ENCODE measurements at places on chromosomes 2 and 18.

DNA sequence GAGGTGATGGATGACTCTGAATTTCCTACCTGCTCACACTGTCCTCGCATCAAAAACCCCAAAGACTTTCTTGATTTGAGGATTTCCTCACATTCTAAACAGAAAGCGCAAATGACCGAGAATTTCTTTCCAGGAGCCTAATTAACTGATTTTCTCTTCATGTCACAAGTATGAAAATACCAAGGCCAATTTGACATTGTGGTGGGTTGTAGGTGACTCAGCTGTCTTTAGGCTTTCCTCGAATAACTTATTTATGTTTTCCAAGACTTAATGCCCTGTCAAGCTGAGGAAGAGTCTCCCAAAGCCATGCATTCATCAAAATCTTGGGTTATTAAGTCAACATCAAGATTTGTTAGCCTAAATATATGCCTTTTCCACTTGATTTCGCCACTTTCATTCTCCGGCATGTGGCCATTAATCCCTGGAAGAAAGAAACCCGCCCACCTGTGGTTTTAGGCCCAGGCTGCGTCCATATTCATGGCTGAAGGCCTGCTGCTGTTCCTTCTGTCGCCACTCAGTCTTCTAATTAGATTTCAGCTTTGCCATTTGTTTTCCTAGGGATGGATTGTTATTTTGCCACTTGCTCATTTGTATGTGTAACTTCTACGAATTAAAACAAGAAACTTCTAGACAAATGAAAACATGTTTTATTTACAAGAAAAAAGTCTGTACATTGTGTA, 84.9 kb downstream of the ST6GAL2 start:
- no peak for DNase-seq

DNA sequence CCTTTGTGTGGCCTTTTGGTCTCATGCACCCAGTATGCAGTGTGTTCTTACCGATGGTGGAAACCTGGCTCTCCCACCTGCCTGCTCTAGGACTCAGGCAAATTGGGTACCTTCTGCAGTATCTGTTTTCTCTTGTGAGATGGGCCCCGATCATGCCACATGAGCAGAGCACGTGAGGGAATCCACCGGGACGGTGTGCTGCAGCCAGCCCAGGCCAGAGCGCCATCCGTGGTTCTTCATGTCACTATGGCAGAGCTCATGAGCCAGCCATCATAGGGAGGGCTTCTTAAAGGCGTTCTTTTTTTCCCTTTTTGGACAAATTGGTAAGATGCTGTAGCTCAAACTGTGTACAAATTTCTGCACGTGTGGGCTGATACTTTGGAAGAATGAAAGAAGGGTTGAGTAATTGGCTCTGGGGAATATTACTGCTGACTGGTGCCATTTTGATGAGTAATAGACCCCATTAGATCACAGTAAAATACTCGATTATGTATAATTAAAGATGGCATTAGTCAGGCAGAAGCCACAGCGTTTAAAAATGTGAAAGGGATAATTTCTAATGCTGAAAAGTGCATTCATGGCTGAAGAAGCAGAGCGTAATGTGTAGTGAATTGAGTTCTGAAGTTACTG, 19.2 kb downstream of the SH3RF3 start:
- DNase-seq, result no peak

DNA sequence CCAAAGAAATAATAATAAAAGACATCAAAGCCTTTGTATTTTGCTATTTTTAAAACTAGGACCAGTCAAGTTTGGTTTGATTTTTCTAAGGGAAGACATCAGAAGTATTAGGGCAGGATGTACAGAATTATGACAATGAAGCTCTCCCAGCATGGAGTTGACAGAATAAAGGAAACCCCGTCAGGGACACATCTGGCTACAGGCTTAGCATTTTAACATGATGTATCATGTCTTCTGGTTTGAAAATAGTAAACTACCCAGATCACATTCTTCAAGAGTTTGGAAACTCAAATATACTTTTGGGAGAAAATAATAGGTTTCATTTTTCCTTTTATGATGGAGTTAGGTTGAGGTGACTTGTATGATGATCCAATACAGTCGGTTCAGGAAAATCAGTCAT, 552.0 kb upstream of the CDH2 start:
- DNase-seq, result no peak

DNA sequence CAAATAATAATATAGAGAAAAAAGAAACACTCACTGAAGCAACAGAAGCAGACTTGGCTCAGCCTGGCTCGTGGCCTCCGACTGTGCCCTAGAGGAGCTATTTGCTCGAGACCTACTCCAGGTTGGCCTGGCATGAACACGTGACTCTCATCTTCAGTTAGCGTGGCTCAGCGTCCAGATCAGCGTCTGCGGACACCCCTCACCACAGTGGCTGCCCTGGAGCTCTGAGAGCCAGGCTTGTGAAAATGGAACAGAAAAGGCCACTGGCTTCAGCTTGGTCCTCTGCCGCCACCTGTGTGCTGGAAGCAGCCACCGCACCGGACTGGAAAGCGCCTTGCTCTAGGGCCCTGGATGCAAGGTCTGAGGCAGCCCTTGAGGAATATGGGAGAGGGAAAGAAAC, 1184.0 kb upstream of the GYPC start:
- no peak for DNase-seq

GRCh38 chr2:124485659-124486058, 460.6 kb downstream of the CNTNAP5 start:
- no peak for DNase-seq

GRCh38 chr2:241237949-241238371, 49.5 kb downstream of the ANO7 start:
- no peak for DNase-seq

GRCh38 chr18:80104364-80104779, 4.7 kb upstream of the ADNP2 start:
- DNase-seq, result no peak

DNA sequence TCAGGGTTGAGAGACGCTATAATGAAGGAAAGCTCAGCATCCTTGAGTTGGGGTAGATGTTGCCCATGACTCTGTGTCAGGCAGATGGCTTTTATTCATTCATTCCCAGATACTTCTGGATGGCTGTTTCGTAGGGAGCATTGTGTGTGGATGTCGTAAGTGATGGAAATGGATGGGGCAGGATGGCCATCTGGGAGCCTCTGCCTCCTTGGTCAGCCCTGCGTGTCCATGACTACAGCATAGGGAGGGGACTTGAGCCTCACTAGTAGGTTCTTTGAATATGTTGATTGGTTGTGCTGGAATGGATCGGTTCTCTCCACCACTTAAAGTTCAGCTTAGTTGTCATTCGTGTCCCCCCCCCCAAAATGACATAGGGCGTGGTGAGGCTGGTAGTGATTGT, 44.9 kb downstream of the TGOLN2 start:
- DNase-seq, result no peak

DNA sequence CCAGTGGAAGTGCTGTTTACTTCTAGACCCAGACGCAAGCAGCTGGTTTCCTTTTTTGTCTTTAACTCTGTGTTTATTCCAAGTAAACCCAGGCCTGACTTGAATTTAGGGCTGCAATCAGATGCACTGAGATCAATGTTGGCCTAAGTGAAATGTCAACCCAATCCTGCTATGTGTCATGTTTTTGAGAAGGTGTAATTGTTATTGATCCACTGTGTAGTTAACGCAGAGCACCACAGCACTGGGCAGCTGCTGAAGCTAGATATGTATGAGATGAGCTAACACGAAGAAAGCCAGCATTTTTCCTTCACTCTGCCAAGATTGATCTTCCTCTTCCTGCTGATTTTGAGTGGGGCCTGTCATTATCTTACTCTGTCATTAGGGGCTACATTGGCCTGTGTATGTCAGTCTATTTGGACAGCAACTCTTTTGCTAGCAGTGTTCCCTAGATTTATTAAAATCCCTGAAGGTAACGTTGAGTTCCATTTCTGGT, 18.9 kb upstream of the DLX1 start:
- no peak for DNase-seq

DNA sequence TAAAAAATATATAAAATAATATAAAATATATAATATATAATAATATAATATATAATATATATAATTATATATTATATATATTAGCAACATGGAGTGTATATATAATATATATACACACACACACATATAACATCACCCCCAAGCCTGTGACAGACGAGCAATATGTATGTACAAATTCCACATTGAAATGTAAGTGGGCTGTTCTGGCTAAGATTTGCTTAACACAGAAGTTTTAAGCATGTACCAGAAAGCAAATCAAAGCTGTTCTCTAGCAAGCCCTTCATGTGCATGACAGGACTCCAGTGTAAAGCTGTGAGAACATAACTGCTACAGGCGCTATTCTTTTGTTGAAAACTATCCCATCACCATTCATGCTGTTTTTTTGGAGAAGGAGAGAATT, 261.7 kb upstream of the TNP1 start:
- DNase-seq, result no peak

DNA sequence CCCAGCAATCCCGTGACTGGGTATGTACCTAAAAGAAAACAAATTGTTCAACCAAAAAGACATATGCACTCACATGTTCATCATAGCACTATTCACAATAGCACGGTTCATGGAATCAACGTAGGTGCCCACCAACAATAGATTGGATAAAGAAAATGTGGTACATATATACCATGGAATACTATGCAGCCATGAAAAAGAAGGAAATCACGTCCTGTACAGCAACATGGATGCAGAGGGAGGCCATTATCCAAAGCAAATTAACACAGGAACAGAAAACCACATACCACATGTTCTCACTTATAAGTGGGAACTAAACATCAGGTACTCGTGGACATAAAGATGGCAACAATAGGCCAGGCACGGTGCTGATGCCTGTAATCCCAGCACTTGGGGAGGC, 207.9 kb upstream of the TNP1 start:
- DNase-seq, result no peak

DNA sequence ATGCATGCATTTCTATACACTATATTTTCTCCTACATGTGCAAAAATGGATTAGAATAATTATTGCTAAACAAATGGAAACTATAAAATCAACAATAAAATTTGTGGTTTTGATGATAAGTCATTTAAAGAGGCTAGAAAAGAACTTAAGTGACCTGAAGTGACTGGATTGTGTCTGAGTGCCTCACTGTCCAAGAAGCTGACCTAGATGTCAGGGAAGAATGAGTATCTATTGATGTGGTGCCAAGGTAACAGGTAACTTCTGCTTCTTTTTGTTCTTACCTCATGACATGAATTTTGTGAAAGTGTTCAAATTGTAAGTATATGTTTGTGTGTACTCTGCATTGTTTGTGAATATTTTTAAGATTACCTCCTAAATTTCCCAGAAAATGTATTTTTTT, 1623.9 kb upstream of the ACVR2A start:
- no peak for DNase-seq

DNA sequence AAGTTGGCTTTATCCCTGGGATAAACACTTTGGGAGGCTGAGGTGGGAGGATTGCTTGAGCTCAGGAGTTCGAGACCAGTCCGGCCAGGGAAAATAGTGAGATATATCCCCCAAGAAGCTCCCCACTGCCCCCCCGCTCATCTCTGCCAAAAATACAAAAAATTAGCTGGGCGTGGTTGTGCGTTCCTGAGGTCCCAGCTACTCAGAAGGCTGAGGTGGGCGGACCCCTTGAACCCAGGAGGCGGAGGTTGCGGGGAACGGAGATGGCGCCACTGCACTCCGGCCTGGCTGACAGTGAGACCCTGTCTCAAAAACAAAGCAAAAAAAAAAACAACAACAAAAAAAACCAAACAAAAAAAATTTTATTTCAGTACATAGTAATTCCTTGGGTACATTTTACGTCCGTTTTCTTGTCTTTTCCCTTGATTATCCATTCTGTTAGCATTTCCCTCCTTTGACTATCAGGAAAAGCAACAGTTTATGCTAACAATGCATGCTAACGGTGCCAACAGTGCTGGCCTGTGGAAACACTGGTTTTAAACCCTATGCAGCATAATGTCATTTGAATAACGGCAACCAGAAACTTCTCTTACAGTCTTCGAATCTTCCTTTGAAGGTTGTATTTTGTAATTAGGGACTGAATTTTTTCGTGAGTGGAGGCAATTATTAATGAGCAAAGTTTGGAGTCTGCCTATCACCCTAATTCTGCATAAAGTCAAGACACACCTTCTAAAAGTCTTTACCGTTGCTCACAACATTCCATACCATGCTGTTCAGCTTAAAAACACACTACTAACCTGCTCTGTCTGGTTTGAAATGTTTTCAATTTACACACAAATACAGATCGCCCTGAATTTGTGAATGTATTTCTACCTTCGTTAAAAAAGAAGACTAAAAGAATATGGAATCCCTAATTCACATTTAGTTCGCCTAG, 721 bp upstream of the MIB1 start:
- DNase-seq, result no peak

DNA sequence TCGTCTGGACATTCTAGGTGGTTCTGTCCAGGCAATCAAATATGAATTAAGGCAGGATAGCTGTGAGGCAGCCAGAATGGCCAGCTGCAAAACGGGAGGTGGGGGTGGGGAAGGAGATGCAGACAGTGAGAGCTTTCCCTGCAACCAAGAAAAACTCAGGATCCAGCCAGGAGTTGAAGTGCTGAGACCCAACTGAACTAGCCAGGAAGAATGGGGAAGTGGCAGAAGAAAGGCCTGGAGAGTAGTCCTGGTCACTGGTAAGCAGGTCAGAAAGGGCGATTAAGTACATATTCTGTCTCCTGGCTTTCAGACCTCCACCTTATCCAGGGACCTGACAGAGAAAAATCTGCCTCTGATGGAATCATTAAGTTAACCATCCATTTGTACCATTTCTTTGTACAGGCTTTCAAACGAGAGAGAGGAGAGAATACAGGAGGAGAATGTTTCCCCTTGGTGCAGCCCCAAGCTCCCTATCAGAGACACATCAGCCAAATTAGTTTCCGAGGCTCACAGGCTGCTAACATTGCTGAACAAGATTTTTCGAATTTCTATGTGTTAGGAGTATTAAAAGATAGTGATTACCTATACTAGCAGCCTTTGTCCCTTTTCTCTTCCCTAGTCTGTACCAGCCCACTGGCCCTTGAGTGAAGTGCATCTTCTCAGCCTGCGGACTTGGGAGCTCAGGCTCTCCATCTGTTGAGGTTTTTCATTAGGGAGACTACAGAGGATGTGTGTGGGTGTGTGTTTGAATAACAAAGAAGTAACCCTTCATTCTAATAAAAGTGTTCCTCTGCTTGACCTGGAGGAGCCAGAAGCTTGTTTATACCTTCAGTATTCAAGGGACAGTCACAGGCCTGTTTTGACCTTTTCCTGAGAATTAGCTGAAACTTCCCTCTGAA, 12.5 kb upstream of the HOXD1 start:
- no peak for DNase-seq

DNA sequence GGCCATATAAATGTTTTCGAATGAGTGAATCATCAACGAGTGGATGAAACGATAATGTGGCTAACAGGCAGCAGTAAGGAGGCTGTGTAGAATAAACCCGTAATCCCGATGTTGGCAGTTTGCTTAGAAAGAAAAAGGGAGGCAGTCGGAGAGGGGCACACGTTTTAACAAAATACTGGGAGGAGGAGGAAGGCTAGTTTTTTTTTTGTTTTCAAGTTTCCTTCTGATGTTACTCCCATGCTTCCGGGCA, 476 bp upstream of the MSH2 start:
- DNase-seq, result no peak

All from amniotic stem cell (primary cell).